ENCODE measurements at places on chromosomes 16 and 17.

DNA sequence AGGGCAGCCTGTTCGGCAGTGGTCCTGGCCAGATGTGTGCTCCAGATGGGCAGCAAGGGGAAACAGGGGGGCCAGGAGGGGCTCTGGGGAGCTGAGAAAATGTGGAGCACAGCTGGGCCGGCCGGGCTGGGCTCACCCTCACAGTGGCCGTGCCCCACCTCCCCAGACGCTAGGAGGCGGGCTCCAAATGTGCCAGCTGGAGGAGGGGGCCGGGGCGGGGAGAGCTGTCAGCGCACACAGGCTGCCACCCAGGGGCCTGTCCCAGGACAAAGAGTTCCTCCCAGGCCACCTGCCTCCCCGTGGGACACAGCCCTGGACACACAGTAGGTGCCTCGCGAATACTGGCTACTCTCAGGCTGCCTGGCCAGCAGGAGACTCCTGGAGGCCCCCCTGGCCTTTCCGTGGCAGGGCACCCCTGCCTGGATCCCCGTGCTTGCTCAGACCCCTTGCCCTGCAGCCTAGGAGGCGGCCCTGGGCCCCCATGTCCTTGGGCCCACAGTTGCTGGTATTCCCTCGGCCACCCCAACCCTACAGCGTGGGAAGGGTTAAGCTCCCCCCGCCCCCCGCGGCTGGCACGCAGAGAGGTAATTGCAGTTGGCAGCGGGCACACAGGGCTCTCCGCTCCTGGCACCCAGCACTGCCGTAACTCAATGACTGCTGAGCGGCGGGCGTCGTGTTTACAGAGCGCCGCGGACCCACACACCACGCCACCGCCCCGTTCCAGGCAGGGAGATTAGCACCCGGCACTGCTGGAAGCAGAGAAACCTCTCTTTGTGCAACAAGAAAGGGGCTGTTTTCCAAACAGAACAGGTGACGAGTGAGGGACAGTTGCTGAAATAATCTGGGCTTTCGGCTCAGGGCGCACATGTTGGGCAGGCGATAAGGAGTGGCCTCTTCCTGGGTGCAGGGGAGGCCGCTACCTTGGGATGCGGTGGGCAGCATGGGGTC is 32.2 kb downstream of the BAHCC1 start:
- H3K36me3 ChIP-seq = no peaks in the 10 kb centered on the region
- DNase-seq = no peak
- H3K4me3 ChIP-seq = no peak overlapping the region
- peaks cover 48% of the 10 kb centered on the region for H3K27me3 ChIP-seq

- peak overlapping the region; percentile 92 for H3K27ac ChIP-seq
- no peaks in the 10 kb centered on the region for H3K27me3 ChIP-seq
- no peak for DNase-seq
- H3K36me3 ChIP-seq = no peaks in the 10 kb centered on the region
Measured at GRCh38 chr17:64024215-64024654, 3.8 kb upstream of the ICAM2 start.

- no peaks in the 10 kb centered on the region for H3K36me3 ChIP-seq
- no peak overlapping the region for H3K4me3 ChIP-seq
- H3K4me1 ChIP-seq = no peaks in the 10 kb centered on the region
- DNase-seq = no peak
- no peaks in the 10 kb centered on the region for H3K27me3 ChIP-seq
- no peak overlapping the region for H3K27ac ChIP-seq
Measured at GRCh38 chr16:52257534-52257933, 289.4 kb downstream of the TOX3 start.

GRCh38 chr17:66727634-66728570 is 107.0 kb upstream of the CACNG5 start:
- H3K36me3 ChIP-seq = no peaks in the 10 kb centered on the region
- H3K4me3 ChIP-seq = no peak overlapping the region
- H3K27ac ChIP-seq = no peak overlapping the region
- H3K27me3 ChIP-seq = no peaks in the 10 kb centered on the region

Data from effector memory CD4-positive, alpha-beta T cell (primary cell).